ENCODE measurements at places on chromosomes 13 and 19.

GRCh38 chr13:110218581-110219201, 88.3 kb downstream of the COL4A1 start:
- DNase-seq: no peak

GRCh38 chr13:66219506-66219905, 1010.6 kb downstream of the PCDH9 start:
- no peak for DNase-seq

DNA sequence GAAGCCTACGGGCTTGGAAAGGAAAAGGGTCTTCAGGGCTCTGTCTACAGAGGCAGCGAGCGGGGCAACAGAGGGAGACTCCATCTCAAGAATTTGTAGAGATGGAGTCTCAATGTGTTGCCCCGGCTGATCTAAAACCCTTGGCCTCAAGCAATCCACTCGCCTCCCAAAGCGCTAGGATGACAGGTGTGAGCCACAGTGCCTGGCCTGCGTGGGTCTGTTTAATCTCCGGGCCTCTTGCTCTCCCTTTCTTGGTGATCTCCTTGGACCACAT, 8.1 kb downstream of the RPS9 start:
- no peak for DNase-seq

GRCh38 chr19:4575267-4576015, 16.0 kb upstream of the SEMA6B start:
- DNase-seq: no peak

GRCh38 chr19:12623361-12624031, 12.8 kb downstream of the ZNF791 start:
- no peak for DNase-seq

DNA sequence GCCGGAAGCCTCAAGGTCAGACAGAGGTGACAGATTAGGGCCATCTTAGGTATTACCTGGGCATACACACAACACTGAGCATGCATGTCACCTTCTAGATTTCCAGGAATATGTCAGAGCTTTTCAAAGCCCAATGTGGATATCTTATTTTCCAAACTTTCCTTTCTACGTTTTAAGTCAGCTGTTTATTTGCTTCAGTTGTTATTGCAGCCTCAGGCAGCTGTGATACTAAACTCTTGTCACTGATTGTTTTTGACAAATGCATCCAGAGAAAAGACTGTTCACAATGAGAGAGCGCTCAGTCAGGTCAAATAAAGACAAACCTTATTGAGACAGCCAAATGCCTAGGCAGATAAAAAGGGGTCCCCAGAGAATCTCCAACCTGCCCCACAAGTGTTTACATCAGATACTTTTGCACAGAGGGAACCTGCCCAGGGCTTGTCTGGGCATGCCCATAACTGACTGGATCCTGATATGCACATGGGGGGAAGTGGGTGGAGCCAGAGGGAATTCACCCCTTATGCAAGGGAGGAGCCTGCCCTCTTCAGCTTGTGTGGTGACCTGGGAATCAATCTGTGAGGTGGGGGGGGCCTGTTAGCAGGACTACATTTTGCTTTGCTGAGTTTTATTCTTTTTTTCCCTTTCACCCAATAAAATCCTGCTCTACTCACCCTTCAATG, 28.5 kb downstream of the MED4 start:
- no peak for DNase-seq

Data from activated CD8-positive, alpha-beta memory T cell treated with anti-CD3 and anti-CD28 coated beads, Interleukin-2, amount 50 U/mL, for 4 hours (primary cell).